ENCODE measurements at places on chromosomes 12 and 14.

- no peak for DNase-seq
Measured at GRCh38 chr12:104294927-104295668, 8.4 kb upstream of the EID3 start.

DNA sequence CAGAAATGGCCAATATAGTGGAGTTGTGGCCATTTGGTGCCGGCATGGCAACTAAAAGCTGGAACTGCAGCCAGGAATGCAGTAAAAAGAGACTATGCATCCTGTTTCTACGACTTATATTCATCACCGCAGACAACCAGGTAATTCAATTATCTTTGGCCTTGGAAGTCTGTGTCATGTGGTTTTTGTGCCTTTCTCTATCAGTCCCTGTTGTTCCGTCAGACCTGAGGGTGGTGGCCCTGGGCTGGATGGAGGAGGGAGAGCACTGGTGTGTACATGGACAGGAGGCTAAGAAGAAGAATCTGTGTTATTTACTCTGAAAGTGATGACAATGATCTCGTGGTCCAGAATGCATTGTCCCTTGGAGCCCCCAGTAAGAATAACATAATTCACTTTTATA, 852.6 kb downstream of the VRK1 start:
- DNase-seq, result no peak

- no peak for DNase-seq
Measured at GRCh38 chr14:56789955-56790354, 20.3 kb downstream of the OTX2 start.

DNA sequence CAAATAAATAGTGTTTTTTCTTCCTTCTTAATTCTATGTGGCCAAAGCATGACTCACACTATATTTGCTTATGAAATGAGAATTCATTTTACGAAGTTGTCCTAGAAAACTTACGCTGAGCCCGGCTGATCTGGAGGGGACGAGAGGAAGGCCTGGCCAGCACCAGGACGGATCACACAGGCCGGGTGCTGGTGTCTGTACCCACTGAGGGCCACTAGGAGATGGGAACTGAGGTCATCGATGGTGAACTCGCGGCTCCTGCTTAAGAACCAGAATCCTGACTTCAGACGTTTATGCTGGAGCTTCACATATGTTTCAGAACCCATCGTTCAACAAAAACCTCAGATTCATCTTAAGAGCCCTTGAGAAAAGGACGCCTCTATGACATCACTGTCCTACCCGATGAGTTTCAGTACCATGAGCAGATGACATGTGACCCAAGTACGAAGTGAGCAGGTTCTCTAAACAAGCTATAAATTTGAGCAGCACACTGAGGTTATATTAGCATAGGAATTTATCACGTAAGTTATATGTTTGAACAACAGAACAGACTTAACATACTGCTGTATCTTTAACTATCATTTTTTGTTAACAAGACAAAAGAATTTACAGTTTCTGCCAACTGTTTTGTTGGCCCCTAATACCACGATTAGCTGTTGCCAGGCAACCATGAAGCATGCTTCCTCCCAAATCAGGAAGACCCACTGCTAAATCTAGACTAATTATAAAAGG, 111.9 kb downstream of the FOXN3 start:
- DNase-seq, result no peak

- no peak for DNase-seq
Measured at GRCh38 chr12:2439332-2440100, 355.3 kb upstream of the FKBP4 start.

GRCh38 chr14:55071870-55072640, 20.6 kb downstream of the MAPK1IP1L start:
- no peak for DNase-seq

DNA sequence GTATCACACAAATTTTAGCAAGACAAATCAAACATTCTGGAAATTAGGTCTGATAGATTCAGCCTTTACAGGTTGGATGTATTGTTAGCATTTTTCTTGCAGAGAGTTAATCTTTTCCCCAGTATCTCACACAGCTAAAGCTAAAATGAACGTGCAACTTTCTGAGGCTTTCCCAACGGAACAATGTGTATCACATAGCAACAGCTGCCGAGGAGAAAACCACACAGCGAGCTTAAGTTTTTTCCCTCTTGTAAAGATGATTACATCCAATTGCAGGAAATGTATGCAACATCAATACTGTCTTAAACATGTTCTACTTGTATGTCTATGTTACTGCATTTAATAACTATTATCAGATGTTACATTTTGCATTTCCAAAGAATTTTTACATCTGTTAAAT, 182.2 kb downstream of the CCDC59 start:
- DNase-seq, result no peak

DNA sequence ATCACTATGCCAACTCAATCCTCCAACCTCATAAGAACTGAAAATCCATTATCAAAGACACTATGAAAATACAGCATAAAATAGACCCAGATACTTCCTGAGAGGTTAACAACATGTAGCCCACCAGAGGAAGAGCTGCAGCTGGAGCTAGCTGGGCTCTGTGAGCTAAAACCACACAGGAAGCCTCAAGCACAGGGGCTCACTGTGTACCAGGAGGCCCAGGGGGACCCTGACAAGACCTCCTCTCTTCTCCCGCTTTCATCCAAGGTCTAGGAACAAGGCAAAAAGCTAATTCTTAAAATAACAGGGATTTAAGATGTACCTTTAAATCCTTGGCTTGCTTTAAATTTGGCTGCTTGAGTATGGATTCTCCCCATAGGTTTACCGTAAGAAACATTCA, 53.6 kb downstream of the EIF2S3B start:
- no peak for DNase-seq

DNA sequence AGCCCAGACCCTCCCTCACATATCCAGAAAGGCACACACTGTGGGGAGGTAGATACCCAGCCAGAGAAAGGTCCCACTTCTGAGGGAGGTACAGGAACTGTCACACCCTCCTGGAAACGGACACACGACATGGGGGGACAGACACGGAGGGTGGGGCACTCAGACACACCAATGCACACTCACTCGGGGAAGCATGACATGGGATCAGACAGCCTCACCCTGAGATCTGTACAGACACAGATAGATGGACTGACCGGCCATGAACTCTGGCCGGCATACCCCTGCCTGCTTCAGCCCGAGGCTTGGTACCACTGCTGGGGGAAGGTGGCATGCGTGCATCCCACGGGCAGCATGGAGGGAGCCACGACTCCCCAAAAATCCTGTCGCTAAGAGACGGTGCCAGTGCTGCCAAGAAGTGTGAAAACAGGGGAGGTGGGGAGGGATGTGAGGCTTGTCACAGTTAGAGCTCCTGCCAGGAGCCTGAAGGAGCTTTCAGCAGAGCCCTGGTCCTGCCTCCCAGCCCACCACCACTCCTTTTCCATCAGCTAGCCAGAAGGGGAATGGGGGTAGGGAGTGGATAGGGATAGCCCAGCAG, 571 bp downstream of the CPNE6 start:
- no peak for DNase-seq

GRCh38 chr14:32657081-32657480, 281.6 kb upstream of the NPAS3 start:
- no peak for DNase-seq

- DNase-seq, result no peak
Measured at GRCh38 chr14:92930737-92931602, 8.0 kb downstream of the CHGA start.

DNA sequence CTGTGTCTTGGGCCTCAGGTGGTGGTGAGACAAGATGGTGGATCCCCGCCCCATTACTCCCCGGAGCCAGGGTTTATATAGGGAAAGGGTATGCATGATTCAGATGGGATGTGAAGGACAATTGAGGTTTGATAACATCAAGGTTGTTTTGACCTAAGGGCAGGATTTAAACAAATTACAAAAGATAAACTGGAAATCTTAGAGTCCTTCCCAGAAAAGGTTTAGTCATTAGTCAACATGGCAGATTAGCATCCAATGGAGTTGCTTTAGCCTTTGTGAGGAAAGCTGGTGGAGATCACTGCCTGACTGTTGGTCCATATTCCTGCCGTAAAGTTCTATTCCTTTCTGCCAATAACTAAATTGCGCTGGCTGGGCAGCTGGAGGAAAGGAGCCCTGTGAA, 15.6 kb upstream of the FRMD6 start:
- no peak for DNase-seq

GRCh38 chr14:93967637-93968250, 8.6 kb downstream of the ASB2 start:
- no peak for DNase-seq

- no peak for DNase-seq
Measured at GRCh38 chr12:70321191-70321590, 44.9 kb upstream of the KCNMB4 start.

DNA sequence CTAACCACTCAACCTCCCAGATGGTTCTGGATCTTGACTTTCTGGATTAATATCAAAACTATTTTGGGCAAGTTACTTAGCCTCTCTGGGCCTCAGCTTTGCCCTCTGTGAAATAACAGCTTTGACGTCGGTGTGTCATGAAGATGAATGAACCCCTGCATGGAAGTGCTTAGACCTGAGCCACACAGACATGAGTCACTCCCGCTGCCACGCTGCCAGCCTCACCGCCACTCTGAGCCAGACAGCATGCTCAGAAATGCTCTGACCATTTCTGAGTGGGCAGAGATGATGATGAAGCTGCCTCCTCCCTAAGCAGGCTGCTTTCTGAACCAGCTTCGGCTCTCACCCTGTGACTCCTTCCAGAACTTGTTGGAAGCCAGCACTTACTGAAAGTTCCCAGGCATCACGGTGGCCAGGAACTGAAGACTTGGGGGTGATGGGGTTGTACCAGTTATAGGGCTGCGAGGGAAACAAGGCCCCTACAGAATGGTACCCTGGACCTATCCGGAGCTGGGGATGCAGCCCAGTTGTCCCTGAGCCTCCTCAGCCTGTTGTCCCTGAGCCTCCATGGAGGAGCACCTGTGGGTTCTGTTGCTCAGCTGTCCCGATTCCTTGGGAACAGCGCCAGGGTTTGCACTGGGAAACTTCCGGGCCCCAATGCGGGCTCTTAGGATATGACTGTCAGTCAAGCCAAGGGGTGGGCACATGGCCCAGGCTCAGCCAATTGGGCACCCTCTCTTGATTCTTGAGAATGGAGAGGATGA, 2.0 kb upstream of the CCDC197 start:
- DNase-seq, result no peak

GRCh38 chr12:38149395-38150073, 167.0 kb upstream of the ALG10B start:
- DNase-seq, result no peak

- DNase-seq, result no peak
Measured at GRCh38 chr12:93016752-93017350, 87.8 kb upstream of the EEA1 start.

- DNase-seq, result no peak
Measured at GRCh38 chr14:73238941-73239340, 1.6 kb downstream of the PAPLN start.

DNA sequence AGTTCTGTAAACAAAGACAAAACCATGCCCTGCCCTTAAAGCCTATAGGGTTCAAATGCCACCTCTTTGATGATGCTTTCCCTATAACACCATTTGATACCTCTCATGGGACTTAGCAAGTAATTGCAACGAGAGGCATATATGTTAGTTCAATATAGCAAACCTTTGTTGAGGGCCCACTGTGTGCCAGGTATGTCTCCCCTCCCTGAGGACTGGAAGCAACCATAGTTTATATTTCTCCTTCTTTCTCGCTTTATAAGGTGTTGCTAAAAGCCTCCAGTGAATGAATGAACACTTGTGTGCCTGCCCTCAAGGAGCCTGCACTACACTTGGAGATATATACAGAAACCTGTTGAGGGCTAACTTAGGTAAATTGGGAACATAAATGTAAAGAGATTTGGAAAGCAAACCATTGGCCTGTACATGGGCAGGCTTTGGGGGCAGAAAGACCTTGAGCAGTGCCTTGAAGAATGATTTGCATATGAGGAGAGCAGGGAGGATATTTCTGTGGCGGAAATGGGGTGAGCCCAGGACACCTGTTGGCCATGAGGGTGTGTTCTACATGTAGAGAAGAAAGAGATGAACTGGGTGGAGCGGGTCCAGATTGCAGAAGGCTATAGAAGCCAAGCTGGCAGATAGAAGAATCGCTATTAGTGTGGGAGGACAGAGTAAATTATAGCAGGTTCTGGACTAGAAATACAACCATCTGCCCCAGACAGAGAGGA, 1.8 kb upstream of the CKAP4 start:
- no peak for DNase-seq

GRCh38 chr14:55381561-55381960, 30.1 kb downstream of the ATG14 start:
- no peak for DNase-seq

DNA sequence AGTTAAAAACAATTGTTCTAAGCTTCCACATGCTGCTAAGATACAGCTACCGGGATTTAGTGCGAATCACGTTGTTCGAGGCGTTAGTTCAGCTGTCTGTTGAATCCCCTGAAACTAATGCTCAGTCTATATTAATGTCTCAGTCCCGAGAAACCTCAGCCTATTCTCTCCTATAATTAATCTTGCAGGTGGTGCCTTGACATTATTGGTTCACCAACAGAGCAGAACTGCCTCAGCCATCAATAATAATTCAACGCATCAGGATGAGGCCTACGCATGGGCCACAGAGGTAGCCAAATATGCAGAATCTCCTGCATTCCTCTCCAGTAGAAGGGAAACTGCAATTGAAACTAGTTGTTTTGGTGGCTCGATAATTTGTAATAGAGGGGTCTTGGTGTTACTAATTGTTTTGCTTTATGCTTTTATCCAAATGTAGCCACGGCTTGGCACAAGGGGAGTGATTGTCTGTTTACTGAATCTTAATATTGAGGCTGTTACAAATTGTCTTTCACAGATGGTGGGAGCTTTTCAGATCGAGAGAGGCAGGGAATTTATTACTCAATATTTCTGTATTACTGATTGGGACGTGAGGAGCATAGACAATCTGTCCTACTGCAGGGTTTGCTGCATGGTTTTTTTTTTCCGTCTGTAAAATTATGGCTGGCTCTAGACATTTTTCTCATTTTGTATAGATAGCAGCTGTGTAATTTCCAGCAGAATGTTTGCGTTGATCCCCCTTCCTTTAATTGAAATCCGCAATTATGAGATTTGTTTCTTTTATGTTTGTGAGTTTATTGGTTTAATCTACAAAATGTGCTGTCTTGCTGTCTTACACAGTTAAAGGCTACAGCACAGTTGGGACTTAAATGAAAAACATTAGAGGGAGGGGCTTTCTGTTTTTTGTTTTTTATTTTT, 1036.5 kb upstream of the NOVA1 start:
- DNase-seq, result no peak

- DNase-seq, result peak; percentile 21
Measured at GRCh38 chr14:59463787-59464485, 1.2 kb downstream of the GPR135 start.

DNA sequence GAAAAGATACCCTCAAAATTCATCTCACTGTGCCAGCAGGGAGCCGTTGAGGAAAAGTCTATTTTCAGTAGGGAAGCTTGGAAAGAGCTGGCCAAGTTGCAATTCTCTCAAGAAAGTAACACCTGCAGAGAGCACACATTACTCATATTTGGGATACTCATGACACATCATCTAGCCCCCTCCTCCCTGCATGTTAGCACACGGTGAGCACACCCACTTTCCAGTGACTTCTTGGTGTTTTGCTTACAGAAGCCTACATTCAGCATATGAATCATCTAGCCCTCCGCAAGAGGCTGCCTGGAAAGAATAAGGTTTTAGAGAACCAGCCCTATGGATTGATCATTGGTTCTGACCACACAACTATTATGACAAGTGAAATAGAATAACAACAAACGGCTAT, 124.5 kb downstream of the PTPRO start:
- DNase-seq, result no peak

GRCh38 chr12:84995641-84996040, 40.4 kb downstream of the TSPAN19 start:
- no peak for DNase-seq
